ENCODE measurements at places on chromosomes 7 and 10.

DNA sequence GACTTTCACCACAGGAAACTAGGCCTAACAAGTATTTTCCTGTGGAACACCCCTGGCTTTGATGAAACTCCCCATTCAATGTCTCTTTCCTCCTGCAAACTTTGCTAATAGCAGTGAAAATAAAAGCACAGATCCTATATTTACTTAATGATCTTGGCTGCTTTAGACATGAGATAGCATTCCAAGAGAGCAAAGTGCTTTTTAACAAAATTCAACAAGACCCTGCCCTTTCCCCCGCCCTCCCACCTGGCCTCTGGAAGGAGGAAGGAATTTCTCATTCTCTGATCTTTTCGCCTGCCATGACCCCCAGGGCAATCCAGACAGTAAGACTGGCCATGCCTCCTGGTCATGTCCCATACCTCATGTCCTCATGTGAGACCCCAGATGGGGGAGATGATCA, 185.7 kb downstream of the KCNMA1 start:
- DNase-seq, result no peak

DNA sequence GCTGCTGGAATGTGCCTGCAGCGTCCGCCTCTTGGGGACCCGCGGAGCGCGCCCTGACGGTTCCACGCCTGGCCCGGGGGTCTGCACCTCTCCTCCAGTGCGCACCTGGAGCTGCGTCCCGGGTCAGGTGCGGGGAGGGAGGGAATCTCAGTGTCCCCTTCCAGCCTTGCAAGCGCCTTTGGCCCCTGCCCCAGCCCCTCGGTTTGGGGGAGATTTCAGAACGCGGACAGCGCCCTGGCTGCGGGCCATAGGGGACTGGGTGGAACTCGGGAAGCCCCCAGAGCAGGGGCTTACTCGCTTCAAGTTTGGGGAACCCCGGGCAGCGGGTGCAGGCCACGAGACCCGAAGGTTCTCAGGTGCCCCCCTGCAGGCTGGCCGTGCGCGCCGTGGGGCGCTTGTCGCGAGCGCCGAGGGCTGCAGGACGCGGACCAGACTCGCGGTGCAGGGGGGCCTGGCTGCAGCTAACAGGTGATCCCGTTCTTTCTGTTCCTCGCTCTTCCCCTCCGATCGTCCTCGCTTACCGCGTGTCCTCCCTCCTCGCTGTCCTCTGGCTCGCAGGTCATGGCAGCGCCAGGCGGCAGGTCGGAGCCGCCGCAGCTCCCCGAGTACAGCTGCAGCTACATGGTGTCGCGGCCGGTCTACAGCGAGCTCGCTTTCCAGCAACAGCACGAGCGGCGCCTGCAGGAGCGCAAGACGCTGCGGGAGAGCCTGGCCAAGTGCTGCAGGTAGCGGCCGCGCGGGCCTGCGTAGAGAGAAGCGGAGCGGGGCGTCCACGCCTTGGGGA, 645 bp downstream of the SLC26A4 start:
- no peak for DNase-seq

DNA sequence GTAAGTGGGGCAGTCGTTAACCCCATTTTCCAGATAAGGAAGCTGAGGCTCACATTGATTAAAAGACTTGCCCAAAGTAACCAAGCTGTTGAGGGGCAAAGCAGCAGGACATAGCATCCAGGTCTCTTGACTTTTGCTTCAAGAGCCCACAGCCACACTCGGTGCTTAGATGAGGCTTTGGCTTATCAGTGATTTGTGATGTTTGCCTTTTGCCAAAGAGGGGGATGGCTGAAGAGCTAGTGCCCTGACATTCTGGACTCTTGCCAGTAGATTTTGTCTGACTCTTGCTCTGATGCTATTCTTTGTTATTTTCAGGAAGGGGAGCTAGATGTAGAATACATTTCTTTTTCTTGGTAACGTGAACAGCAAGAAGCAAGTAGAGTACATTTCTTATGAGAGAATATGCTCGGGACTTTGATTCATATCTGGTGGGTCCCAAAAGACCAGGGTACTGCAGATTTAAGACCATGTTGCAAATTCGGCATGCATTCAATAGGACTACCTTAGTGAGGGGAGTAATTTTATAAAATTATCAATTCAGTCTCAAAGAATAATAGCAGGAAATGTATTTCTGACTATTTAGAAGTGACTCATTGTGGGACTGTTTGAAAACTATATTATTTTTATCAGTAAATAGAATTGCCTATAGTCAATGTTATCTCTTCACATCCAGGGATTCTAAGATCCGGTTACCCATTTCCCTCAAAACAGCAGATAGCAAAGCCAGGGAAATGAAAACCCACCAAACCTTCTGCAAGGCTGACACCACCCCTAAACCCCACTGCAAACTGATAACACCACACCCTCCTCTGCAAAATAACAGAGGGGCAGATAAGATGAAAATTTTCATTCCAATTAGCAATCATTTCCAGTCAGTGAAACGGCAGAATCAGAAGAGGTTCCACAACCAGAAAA, 180.0 kb upstream of the BMPER start:
- no peak for DNase-seq

DNA sequence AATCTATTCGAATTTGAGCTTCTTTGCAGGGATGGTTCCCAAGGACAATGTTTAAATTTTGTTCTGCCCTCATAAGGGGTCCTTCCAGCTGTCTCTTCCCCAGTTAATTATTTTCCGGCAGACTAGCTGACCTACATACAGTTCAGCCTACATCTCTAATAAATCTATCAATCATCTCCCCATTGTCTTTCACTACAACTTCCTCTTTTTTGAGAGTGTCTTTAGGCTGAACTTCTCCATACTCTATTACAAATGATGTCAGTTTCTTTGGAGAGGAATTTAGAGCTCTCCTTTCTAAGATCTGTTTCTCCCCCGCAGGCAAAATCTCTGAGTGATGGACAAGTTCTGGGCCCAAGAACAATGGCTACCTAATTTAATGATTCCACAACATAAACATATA, 122.2 kb downstream of the PCLO start:
- no peak for DNase-seq

DNA sequence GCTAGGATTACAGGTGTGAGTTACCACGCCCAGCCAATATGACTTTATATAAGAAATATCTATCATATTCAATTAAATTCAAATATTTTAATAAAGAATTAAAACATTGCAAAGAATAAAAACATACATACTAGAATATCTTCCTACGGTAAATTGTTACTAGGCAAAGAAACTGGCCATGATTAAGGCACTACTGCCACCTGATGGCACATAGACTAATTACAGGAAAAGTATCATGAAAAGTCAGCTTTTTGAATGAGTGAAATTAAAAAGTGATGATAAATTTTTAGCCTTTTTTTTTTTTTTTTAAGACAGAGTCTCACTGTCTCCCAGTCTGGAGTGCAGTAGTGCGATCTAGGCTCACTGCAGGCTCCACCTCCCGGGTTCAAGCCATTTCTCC, 30.9 kb downstream of the MRPS33 start:
- no peak for DNase-seq

DNA sequence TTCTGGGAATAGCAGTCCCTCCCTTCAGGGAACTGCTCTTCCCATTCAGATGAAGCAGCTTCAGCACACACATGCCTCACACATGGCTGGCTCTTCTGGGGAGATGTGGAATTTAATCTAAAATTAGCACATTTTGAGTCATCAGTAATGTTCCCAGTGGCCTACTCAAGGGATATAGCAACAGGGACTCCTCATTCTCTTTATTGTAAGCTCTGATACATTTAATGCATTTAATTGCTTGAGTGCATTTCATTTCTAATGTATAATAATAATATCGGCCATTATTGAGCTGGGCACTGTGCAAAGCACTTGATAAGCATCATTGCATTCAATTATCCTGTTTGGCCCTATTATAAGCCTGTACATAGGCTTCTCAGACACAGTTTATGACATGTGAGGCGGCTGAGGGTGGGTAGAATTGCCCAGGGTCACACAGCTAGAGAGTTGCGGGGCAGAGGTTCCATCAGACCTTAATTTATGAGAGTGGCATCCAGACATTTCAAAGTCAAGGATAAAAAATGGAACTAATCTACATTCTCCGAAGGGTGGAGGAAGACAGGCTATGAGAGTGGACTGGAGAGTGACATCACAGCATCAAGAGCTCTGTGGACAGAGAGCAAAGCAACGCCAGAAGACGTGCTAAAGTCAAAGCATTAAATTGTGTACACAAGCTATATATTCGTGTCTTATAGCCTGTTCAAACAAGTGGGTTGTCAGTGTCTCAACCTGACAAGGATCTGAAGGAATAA, 76.8 kb downstream of the LANCL2 start:
- no peak for DNase-seq

GRCh38 chr10:100782461-100783244, 37.3 kb downstream of the PAX2 start:
- DNase-seq, result no peak

DNA sequence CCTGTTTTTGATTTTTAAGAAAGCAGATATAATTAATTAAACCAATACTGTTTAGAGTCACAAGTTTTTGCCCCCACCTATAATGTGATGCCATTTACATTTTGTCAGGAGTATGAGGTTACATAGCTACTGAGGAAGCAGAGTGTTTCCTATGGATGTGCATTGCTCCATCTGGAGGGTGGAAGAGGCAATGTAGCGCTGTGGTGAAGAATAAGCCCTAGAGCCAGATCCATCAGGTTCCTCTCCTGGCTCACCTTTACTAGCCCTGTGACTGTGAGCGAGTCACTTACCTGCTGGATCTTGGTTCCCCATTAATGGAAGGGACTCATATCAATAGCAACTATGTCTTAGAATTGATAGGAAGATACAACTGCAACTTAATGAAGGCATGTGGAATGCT, 216.0 kb downstream of the GPAM start:
- no peak for DNase-seq

DNA sequence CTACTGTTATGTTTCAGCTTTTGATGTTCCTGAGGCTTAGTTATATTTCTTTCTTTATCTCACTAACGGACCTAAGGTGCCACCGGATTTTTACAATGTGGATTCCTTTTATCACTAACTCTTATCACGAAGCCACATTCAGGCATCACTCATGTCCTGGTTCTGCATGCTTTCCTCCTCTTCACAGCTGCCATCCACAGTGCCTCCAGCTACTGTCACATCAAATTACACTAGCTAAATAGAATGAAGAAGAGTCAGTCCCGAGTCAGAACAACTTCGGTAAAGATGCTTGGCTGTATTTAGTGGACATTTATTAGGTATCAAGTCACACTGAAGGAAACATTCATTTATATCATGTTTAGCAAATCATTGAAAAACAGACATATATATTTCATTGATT, 153.2 kb downstream of the NEBL start:
- DNase-seq, result no peak

GRCh38 chr7:127589896-127590295, 1.7 kb downstream of the ARF5 start:
- DNase-seq, result no peak

GRCh38 chr7:43458330-43459018, 124.4 kb upstream of the STK17A start:
- no peak for DNase-seq

DNA sequence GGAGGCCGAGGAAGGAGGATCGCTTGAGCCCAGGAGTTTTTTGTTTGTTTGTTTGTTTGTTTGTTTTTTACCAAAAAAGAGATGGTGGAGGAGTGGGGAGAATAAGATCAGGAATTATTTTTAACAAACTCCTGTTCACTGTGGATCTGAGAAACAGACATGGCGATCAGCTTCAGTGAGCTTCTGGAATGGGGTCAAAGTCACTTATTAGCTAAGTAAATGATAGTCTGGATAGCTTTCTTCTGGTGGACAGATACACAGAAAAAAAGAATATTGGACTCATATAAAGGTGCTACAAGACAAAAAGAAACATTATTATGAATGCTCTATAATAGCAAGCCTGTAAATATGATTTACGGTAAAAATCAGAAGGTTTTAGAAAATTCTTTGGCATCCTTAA, 85.1 kb downstream of the POU6F2 start:
- DNase-seq, result no peak

DNA sequence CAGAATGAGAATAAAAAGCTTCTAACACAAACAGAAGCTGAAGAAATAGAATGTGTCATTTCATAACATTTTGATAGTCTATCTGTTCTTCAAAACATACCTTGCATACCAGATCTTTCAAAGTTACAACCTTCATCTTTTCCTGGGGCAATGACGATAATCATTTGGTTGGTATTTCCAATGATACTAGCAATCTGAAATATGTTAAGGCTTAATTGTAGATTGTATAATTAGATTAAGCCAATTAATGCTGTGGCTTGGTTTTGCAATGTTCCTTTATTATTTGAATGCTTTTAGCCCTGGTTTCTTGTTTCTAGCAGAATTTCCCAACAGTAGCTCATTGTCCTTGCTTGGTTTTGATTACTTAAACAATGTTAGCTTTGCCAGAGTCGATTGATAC, 84.6 kb downstream of the CABCOCO1 start:
- DNase-seq, result no peak

GRCh38 chr10:12966067-12966466, 35.4 kb downstream of the CCDC3 start:
- no peak for DNase-seq

Data from amygdala (tissue), 56 donors.